Colonic mucosa (tissue), 4 donors: ENCODE measurements at places on chromosomes 12 and 14.
A peak's percentile ranks its signal among the peaks of the same experiment; 100 is the strongest.

DNA sequence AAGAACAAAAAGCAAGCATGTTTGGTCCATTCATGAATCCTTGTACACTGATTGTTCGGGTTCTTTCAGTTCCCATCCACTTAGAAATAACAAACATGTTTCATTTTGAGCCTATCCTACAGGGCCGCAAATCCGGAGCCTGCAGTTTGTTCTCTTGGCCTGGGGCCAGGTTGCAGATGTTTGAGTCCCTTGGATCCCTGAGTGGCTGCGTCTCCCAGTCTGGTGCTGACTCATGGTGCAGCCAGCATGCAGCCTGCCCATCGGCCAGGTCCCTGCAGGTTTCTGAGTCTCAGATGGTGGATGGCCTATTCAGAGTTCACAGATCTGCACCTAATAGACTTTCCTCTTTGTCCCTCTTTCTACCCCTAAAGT, 1.9 kb upstream of the DYNC1H1 start:
- peak; percentile 59 for DNase-seq

- peak; percentile 64 for DNase-seq
These were observed 12.1 kb upstream of the NTN4 start for GRCh38 chr12:95802482-95803270.

GRCh38 chr12:132577191-132577920, 33.0 kb downstream of the LRCOL1 start:
- no peak for DNase-seq

DNA sequence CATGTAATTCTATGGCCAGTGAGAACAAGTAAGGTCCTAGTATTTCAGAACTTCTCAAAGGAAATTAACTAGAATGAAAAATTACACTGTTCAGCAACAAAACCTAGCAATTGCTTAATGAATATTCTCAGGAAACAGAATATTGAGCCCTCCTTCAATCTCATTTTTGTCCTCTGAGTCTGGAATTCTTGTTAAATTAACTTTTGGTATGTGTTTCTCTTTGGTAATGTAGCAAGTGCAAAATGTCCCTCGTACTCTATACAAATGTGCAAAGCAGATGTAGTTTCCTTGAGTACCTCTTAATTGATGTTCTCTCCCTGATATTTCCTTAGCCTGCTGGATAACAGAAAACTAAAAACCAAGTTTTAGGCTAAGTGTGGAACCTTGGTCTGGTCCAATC, 190.8 kb upstream of the CNOT2 start:
- no peak for DNase-seq

DNA sequence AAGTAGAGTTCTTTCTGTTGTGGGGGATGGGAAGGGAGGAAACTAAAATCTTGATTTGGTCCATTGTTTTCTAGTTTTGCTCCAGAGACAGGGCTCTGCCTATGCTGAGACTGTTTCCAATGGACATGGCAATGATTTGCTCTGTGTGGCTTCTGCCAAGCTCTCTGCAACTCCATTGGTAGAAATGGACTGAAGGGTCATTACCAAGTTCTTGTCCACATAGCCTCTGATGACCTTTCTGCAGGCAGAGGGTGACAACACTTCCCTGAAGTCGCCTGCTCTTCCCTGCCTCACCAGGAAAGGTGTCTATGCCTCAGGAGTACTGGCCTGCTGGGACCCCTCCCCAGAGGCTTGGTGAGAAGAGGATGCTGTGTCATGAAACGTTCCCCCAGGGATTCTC, 39.5 kb upstream of the NOS1 start:
- no peak for DNase-seq

DNA sequence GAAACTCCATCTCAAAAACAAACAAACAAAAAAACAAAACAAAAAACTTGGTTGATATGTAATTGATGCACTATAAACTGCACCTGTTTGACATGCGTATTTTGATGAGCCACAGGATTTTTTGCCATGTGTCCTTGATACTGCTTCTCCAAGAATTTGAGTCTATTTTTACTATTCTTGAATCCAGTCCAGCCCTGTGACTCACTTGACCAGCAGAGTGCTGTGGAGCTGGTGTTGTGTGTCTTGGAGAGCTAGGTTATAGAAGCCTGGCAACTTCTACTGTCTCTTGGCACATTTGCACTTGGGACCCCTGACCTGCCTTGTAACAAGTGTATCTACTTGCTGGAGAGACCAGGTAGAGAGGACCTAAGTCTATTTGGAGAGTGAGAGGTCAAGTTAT, 52.0 kb downstream of the KLRG1 start:
- no peak for DNase-seq

DNA sequence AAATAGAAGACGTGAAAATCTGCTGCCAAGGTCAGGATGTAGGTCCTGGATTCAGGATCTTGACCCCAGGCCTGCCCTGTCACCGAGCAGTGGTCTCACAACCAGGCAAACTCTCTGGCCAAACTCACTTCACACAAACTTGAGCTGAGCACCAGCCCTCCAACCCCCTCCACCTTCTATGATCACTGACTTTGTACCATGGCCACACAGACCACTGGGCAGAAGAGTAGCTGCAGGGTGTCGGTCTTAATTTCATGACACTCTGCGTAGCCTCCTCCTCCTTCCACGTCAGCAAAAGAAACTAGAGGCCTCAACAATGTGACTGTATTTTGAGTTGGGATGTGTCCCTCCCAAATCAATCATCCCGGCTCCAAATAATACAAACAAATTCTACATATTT, 7.2 kb upstream of the TBX3 start:
- DNase-seq, result no peak

GRCh38 chr12:125683748-125684381, 618.6 kb downstream of the AACS start:
- DNase-seq, result peak; percentile 23

DNA sequence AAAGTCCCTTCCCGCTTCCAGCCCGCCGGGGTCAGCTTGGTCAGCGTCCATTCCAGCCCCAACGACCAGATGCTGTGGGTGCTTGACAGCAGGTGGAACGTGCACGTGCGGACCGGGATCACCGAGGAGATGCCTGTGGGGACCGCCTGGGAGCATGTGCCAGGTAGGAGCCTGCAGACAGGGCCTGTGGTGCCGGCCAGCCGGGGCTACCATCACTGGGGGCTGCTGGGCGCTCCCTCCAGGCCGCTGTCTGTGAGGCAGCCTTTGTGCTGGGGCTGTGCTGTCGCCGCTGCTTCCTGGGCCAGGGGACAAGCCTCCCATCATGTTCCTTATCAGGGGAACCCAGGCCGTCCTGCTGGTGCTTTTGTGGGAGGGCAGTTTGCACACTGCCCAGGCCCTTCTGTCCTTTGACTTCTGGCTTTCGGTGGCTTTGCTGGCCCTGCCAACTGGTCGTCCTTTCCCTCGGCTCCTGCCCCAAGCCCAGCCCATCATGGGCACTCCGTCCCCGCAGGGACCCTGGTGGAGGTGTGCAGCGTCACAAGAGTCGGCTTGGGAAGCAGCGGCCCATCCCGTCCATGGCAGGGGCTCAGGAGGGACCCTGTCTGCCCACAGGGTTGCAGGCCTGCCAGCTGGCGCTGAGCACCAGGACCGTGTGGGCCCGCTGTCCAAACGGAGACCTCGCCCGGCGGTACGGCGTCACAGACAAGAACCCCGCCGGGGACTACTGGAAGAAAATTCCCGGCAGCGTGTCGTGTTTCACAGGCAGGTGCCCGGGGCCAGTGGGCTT, 12.4 kb downstream of the ANKRD9 start:
- DNase-seq, result no peak

DNA sequence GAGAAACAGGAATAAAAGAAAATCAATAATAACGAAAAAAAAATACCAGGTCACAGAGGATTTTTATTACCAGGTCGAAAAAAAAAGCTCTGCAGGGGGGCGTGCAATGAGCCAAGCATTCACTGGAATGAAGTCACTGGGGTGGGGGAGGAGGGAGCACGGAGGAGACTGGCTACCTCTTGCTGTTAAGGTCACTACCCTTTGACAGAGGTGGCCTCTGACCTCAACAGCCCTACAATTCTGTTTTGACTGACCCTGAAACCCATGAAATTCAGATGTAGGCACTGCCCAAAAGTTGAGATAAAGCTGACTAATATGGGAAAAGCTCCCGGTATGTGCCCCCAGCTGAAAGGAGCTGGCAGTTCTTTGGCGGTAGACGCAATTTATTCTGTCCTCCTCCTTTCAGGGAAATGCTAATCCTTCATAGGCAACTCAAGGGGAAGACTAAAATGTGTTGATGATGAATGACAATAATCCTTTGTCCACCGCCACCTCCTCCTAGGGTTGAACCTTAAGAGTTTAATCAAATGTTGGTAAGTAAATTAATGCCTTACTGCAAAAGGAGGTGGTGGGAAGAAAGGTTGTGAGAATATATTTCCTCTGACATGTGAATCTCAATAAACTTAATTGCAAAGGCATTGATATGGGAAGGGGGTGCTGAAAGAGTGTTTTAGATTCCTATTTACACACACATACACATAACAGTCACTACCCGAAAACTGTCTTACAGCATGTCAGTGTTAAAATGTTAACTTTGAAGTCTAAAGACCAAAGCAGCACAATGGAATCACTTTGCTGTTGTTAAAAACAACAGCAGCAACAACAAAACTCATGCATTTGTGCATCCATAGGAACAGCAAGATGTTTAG, 6.3 kb upstream of the RIC8B start:
- DNase-seq, result no peak

- DNase-seq, result no peak
These were observed 4.5 kb upstream of the BEGAIN start for GRCh38 chr14:100591453-100592371.

DNA sequence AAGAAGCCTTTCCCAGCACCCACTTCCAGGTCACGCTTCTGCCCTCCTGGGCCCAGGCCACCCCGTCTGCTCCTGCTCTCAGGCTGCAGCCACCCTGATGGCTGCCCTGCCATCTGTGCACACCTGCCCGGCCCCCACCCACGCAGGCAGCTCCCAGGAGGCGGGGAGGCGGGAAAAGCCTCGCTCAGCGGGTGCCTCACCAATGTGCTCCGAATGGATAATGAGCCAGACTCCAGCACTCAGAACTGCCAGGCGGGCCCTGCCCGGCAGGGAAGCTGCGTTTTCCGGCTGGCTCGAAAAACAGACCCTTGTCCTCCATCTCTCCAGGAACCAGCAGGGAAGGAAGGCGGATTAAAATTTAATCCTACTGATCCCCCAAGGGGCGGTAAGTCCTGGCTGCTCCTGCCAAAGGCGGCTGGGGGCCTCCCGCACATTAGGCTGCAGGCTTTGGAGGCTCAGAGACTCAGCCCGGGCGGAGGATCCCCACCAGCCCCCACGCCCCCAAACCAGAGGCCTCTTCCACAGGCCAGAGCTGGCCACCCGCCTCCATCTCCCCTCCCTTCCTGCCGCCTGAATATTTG, 104.0 kb downstream of the NCOR2 start:
- no peak for DNase-seq

- DNase-seq, result no peak
These were observed 4.3 kb downstream of the AEBP2 start for GRCh38 chr12:19443585-19443984.

- DNase-seq, result no peak
These were observed 38.3 kb upstream of the FRMD6 start for GRCh38 chr14:51613416-51613815.

DNA sequence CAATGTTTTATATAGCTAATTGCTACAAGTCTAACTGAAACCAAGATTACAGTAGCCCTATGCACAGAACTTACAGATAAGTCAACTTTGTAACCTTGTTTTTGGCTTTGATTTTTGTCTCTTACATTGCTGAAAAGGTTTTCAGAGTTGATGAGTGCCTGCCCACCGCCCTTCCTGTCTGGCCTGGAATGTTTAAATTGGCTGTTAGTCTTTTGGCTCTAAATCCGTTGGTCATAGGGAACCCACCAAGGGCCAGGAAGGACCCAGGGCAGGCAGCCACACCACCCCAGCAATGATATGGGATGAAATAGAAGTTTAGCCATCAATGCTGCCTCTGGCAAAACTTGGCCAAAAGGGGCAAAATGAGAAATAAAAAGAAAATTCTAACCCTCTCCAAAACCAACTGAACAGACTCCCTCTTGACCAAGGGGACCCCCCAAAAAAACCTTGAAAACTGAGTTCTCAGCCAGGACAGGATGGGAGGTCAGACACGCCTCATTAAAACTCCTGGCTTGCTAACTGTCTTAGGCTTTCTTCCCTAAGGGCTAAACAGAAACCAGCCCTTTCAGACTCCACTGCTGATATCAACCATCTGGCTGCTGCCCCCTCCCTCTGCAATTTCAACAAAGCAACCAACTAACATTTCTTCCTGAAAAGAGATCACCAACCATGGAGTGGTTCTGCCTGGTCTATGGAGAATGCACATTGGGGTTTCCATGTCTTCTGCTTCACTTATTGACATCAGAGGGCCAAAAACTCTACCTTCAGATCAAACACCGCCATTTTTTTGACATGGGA, 242.1 kb upstream of the NOS1 start:
- DNase-seq, result no peak

DNA sequence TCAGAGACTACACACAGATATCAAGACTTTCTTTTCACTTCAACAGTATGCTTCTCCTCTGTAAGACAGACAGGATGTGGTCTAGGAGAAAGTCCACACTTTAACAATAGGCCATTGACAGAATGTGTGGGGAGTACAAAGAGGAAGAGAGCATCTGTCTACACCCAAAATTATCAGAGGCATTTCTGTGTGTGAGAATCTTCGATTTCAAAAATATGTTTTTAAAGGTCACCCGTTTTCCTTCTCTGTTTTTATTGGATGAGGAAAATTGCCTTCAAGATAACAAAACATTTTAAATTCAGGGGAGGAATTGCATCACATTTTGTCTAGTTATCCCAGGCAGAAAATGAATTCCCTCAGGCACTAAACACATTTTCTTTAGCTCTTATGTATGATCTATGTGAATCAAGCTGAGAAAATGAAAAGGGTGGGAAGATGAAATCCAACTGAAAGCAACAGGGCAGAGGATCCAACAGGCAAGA, 16.4 kb downstream of the NAV3 start:
- no peak for DNase-seq

DNA sequence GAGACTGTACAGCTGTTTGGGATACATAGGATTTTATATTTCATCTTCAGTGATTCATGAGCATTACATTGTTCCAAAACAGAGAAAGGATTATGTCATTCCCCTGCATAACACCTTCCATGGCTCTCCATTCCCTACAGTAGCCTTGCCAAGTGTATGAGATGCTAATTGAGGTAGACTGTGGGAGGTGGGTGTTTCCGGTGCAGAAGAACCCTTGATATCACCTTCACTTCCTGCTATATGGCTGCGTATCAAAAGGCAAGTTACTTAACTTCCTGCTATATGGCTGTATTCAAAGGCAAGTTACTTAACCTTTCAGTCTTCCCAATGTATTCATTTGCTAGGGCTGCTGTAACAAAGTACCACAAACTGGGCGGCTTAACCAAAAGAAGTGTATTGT, 11.2 kb downstream of the FAR2 start:
- DNase-seq, result no peak

DNA sequence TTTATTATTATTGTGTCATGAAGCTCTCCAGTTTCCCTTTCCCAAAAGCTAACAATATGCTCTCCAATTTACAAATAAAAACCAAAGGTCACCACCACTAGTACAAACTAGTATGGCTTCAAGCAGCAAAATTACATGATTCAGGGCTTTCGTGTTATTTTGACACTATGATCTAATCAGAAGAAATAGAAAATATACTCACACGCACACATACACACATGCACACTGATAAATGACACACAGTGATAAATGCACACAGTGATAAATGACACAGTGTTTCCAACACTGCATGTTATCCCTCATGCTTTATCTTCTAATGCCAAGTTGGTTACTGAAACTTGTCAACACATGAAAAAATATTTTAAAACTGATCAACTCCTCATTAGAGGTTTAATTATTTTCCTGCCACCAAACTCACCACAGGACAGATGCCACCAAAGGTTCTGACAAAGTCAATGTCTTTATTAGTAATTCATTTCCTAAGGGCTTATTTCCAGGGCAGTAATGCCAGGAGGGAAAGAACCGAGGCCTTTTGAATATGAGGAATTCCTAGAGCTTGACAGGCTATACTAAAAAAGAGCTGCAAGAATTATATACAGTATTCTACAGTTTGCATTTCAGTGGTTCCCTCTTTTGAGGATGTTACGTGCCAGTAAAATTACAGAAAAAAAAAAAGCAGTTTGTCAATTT, 82.4 kb downstream of the PPP2R5E start:
- no peak for DNase-seq
